ENCODE measurements at places on chromosomes 13 and 19.

DNA sequence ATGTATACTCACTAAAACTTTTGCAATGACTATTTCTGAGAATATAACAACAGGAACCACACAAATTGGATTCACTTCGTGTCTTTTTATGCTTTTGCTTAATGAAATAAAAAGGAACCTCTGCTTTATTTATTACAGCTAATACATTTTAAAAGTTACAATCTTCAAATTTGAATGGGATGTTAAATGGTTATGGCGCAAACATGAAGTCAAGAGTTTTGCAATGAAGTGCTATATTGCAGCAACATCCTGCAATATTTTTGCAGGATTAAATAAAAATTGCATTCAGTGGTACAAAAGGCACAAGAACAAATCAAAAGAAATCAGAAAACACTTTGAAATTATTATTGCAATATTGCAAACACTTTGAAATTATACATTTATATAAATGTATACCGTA lies 1519.0 kb upstream of the MIR17HG start:
- no peak for DNase-seq

- DNase-seq: peak; percentile 97
Measured at GRCh38 chr19:44988896-44989556, 12.2 kb upstream of the RELB start.

GRCh38 chr19:1268226-1269064 lies 687 bp upstream of the CIRBP start:
- no peak for DNase-seq

- no peak for DNase-seq
Measured at GRCh38 chr13:32409561-32410421, 18.1 kb downstream of the N4BP2L1 start.

DNA sequence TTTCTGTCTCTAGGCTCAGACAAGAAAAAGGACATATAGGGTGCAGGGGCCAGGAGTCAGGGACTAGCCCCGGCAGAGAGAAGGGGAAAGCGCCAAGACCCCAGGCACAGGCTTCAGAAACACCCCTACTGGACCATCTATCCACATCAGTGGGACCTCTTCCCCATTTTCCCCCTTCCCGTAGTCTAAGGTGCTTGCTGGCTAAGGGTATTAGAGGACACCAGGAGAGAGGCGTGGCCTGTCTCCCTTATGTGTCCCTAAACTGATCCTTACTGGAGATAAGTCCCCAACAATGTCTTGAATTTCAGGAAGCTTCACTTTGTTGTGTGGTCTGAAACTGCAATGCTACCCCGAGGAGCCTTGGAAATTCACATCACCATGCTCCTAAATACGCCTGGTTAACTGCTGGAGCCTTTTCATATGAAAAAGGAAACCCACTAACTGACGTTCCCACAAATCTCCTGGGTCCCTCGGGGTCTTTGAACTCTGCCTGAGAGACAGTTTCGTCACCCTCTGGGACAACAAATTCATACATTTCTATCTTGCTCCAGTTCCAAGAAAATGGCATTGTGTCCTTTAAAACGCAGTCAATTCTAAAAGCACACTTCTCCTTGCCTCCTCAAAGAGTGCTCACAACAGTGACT lies 197.7 kb downstream of the COL4A1 start:
- no peak for DNase-seq

Data from NCI-H1694 treated with DMSO at 0.1 percent for 48 hours (cell line).